ENCODE measurements at places on chromosomes 16 and 17. TPM values are rescaled to one million over a fixed set of nuclear protein-coding genes. Genes with fewer than 3 reads are reported as not detected.

Gene SLC52A1
- 0.52 TPM for total RNA-seq

Gene CD300LB
- not detected for total RNA-seq

Gene PIK3R5
- total RNA-seq = not detected

Gene KRT222
- 0.91 TPM for total RNA-seq

- DNase-seq = no peak
These were observed 20.1 kb downstream of the PKD1 start for GRCh38 chr16:2115591-2115973.

DNA sequence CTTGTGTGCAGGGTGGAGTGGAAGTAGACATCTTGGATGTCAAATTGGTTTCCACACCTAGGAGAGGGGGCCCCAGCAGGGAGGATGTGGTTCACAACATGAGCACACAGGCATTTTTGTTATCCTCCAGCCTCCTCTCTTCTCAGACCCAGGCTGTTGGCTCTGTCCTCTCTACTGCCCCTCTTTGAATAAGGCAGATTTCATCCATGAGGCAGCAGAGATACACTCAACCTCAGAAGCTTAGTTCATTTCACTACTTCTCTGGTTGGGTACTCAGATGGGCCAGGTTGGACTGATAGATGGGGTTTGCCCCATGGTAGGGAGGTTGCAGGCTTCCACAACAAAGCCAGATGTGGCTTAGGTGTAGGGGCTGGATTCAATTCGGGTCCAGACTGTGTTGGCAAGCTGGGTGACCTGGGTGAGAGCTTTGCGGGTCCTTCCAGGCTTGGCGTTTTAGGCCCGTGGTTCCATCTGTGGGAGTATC lies 22.2 kb upstream of the NFATC3 start:
- DNase-seq = no peak

- no peak for DNase-seq
These were observed 211.7 kb upstream of the GSE1 start for GRCh38 chr16:85401370-85401916.

GRCh38 chr17:3972281-3972731 lies 8.1 kb upstream of the ATP2A3 start:
- no peak for DNase-seq

GRCh38 chr16:2226245-2226793 lies 2.9 kb downstream of the E4F1 start:
- DNase-seq = no peak

DNA sequence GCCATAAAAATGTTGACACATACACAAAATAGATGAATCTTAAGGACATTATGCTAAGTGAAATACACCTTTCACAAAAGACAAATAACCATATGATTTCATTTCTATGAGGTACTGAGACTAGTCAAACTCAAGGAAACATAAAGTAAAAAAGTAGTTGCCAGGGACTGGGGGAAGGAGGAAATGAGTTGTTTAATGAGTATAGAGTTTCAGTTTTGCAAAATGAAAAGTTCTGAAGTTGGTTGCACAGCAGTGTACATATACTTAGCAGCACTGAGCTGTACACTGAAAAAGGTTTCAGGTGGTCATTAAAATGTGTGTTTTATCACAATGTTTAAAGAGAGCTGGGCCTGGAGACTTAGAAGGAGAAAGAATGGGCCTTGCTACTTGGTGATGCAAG lies 4.7 kb upstream of the SLC13A2 start:
- DNase-seq = no peak

DNA sequence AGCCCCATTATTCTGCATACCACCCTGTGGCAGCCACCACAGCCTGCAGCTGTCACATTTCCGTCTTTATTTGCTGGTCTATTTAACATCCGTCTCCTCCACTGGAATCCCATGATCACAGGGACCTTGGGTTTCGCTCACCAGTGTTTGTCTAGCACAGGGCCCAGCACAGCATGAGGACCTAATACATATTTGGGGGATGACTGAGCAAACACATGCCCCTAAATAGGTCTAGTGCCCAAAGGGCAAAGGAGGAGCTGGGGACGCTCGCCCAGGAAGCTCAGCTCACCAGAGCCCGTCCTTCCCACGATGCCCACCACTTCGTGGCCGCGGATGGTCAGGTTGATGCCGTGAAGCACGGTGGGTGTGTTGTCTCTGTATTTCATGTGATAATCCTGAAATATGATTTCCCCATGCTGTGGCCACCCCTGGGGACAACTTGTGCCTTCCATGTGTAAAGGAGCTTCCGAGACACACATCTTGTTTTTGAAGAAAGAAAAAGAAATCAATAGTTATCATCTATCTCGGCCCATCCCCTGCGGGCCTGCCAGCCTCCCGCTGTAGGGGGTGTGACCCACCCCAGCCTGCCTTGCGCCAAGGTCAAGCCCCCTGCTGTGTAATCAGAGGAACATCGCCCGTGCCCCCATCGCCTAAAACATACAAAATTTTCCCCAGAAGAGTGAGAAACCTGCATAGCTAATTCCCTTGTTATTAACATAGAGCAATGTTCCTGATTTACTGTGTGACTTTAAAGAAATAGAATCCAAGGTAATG lies 21.0 kb upstream of the ABCC12 start:
- DNase-seq = no peak

DNA sequence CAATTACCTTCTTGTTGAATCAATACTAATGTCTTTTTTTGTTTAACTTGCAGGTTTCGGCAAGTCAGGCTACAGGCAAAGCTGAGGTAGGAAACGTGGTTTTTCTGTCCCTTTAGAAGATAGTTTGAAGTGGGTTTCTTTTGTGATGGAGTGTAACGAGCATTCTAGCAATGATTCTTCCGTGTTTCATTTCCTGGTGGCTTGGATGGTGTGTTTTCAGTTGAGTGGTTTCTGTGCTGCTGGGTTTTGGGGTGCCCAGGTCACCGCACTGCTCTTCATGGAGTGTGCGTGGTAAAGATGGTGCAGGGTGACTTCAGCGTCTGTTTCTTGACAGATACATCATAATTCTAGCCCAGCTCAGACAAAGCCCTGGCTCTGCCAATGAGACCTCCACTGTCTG lies 769.7 kb upstream of the EEF2KMT start:
- DNase-seq = no peak
